Esophagus (tissue), 2 donors: ENCODE measurements at places on chromosomes 16 and 17. TPM values are rescaled to one million over a fixed set of nuclear protein-coding genes. Genes with fewer than 3 reads are reported as not detected.

The CEP295NL gene
- polyA plus RNA-seq: 0.25 TPM

The KRT27 gene
- 0.05 TPM for polyA plus RNA-seq

The C17orf107 gene
- polyA plus RNA-seq: 0.71 TPM

The STH gene
- not detected for polyA plus RNA-seq

The LDHD gene
- polyA plus RNA-seq: 12.6 TPM

The CAPNS2 gene
- polyA plus RNA-seq: 58.1 TPM

The HLF gene
- 12.7 TPM for polyA plus RNA-seq

The HOXB6 gene
- 0.31 TPM for polyA plus RNA-seq

The SLC4A1 gene
- not detected for polyA plus RNA-seq

The RBFOX1 gene
- 0.01 TPM for polyA plus RNA-seq

The EPN3 gene
- polyA plus RNA-seq: 40.5 TPM

The KRTAP9-7 gene
- not detected for polyA plus RNA-seq

The KRTAP4-3 gene
- polyA plus RNA-seq: not detected

The CRYBA1 gene
- not detected for polyA plus RNA-seq

The NEURL4 gene
- polyA plus RNA-seq: 32.1 TPM

The ALOX12B gene
- 5.2 TPM for polyA plus RNA-seq

The PRRT2 gene
- polyA plus RNA-seq: 2.1 TPM

The MRPS34 gene
- polyA plus RNA-seq: 62.4 TPM
